ENCODE measurements at places on chromosomes 12 and 14.

- peak; percentile 81 for DNase-seq
Observed at GRCh38 chr12:108788076-108788782, 56.9 kb upstream of the CORO1C start.

- DNase-seq, result peak; percentile 66
Observed at GRCh38 chr14:29926701-29927375, 809 bp downstream of the PRKD1 start.

DNA sequence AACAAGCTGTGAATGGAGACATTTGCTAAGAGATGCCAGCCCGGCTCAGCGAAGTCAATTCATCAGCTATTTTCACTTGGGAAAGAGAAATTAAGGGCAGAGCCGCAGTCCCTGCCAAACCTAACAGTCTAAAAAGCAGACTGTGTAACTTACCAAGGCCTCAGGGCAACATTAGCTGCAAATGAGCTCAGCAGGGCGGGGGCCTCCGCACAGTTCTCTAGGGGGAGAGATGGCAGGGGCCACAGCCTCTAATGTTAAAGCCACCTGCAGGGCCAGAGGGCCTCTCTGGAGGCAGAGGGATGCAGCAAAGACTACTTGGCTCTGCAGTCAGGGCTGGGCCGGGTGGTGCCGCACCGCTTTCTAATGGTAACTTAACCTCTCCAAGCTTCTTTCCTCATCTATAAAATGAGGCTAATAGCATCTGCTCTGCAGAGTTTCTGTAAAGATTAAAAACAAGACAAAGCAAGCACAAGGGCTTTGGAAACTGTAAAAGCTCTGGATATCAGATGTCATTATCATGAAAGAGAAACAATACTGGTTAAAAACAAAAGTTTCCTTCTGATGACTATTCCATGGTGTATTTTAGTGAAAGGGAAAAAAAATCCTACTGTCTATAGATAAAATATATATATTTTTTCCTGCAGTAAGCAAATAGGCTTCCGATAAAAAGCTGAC is 13.4 kb upstream of the GPRC5A start:
- DNase-seq, result no peak

GRCh38 chr12:92908108-92908507 is 21.0 kb downstream of the EEA1 start:
- no peak for DNase-seq

DNA sequence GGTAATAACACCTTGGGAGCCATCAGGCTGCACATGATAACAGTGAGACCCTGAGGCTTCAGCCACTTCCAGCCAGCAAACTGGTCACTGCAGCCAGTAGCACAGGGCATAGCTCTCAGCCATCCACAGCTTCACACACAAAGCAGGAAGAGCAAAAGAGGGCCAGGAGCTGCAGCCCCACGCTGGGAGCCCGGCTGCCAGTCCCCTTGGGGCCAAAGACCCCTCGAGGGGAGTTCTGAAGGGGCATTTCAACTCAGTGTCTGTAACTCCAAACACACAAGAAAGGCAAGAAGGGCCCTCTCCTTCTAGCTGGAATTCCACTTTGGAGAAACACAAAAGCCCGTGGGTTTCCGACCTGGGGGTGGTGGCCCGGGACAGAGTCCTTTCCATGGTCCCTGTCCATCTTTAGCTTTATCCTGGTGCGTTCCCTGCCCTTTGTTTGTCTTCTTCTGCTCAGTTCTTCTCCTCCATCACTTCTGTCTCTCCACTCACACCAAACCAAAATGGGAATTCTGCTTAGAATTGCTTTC is 151.8 kb upstream of the FKBP4 start:
- DNase-seq, result no peak

DNA sequence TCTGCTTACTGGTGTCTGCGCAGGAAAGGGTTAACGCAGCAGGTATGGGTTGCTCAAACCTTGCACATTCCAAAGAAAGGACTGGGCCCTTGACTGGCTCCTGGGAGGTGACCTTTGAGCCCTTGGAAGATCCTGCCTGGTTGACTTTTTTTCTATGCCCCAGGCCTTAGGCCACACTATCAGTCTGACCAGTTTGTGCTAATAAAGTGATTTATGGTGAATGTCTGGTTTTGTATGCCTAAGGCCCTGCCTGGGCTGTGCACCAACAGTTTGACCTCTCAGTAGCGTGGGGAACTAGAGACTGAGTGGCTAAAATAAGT is 61.4 kb upstream of the SCN8A start:
- DNase-seq, result no peak

- no peak for DNase-seq
Observed at GRCh38 chr14:22334627-22335026, 254.4 kb downstream of the DAD1 start.

- no peak for DNase-seq
Observed at GRCh38 chr12:82931349-82932116, 244.8 kb downstream of the TMTC2 start.

DNA sequence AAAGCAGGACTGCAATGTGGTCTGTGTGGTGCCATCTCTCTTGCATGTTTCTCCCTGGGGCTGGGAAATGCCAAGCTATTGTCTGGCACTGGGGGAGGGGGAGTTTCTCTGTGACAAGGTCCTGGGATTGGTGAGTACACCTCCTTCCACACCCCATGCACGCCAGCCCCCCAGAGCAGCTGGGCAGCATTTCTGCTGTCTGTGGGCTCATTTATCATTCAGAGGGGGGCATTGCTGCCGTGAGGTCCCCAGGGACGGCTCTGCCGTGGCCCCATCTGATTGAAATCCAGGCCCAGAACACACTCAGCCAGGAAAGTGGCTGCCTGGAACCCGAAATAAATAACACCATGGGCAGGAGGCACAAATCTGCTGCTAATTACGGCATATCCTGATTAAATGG is 12.6 kb upstream of the FAM222A start:
- DNase-seq, result no peak

DNA sequence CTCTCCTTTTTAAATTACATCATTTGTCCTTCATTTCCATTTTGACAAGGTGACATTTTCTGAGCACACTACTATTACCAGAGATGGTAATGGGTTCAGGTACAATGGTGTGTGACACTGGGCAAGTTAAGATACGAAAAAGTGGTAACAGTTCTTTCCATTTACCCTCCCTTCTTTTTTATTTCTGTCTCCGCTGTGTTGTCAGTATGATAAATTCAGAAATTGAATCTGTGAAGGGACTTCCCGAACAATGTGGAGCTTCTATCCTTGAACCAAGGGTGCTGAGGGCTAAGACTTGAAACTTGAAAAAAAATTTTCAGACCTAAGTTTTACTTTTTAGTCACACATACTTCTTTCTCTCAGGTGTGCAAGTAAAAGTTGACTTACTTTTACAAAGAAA is 103.7 kb downstream of the ERC1 start:
- no peak for DNase-seq

DNA sequence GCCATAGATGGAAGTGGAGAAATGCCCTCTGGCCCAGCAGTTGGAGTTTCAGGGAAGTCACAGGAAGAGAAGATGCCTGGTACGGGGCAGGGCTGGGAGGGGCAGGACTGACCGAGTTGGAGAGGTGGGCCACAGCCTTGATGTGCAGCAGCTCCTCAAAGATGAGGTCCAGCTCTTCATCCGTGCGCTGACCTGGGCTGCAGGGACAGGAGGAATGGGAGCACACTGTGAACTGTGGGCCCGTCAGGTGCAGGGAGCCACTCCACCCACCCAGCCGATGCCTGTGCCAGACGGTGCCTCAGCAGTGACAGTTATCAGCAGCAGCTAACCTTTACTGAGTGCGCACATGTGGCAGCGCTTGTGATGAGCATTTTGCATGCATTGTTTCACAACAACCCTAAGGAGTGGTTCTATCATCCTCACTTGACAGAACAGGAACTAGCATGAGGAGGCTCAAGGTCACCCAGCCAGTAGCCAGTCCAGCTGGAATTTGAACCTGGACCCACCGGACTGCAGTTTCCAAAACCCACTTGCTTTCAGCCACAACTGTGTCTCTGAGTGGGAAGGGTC is 8.4 kb downstream of the RAPGEF3 start:
- no peak for DNase-seq

- no peak for DNase-seq
Observed at GRCh38 chr12:93587611-93588010, 15.1 kb downstream of the SOCS2 start.

- no peak for DNase-seq
Observed at GRCh38 chr12:83666690-83667089, 980.0 kb downstream of the TMTC2 start.

DNA sequence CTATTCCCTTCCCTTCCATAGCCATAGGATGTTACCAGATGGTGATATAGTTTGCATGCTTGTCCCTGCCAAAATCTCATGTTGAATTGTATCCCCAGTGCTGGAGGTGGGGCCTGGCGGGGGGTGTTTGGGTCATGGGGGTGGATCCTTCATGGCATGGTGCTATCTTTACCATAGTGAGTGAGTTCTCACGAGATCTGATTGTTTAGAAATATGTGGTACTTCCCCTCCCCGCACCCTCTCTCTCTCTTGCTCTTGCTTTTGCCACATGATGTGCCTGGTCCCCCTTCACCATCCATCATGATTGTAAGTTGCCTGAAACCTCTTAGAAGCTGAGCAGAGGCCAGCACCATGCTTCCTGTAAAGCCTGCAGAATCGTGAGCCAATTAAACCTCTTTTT is 181.3 kb downstream of the CAND1 start:
- DNase-seq, result no peak

GRCh38 chr14:50447461-50447860 is 50.8 kb upstream of the CDKL1 start:
- no peak for DNase-seq

DNA sequence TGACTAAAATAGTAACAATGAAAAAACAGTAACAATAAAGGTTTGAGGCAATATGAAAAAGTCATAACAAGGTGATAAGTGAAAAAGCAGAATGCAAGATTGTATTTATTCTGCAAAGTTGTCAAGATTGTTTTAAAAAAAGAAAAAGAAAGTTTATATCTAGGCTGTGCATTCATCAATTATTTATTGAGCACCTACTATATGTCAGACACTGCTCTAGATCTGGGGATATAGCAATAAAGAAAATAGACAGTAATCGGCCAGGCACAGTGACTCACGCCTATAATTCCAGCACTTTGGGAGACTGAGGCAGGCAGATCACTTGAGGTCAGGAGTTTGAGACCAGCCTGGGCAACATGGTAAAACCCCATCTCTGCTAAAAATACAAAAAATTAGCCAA is 3.8 kb downstream of the PLA2G1B start:
- no peak for DNase-seq

DNA sequence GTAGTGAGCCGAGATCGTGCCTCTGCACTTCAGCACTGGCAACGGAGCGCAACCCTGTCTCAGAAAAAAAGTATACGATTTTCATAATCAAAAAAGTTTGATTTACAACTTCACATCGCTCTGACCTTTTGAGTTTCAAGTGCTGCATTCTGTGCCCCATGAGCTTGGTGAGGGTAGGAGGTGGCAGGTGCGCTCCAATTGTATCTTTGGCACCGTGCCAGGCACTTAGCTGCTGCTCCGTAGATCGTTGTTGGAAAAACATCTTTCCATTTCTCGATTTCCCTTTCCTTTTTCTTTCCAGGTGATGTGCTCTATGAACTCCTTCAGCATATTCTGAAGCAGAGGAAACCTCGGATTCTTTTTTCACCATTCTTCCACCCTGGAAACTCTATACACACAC is 203.7 kb downstream of the ETV6 start:
- no peak for DNase-seq

DNA sequence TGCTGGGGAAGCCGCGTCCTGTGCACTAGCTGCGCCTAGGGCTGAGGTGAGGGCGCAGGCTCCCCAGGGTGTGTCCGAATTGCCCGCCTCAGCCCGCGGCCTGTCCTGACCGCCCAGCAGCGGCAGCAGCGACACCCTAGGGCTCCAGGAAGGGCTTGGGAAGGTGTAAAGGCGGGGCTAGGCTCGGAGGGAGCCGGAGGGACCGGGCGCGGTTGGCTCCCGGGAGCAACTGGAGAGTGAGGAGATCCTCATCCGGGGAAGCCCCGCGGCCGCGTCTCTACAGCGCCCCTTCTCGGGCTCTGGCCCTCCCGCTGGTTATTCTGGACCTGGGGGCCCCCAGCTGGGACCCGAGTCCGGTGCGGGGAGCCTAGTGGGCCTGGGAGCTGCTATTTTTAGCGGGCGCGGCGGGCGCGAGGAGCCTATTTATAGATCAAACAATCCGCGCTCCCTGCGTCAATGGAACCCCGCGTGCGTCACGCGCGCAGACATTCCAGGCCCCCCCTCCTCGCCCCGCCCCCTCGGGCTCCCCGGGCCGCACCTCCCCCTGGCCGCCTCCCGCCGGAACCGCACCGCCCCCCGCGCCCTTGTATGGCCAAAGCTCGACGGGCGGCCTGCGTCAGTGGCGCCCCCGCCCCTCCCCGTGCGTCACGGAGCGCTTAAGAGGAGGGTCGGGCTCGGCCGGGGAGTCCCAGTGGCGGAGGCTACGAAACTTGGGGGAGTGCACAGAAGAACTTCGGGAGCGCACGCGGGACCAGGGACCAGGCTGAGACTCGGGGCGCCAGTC is at the start of gene NR4A1:
NR4A1 (plus strand) TSS at position 685 of the 784 bp plus-strand sequence. CDS start 2,887 bp downstream, outside the sequence.
- peak; percentile 99 for DNase-seq

GRCh38 chr12:55972042-55972441 is 1.8 kb upstream of the RAB5B start:
- no peak for DNase-seq

DNA sequence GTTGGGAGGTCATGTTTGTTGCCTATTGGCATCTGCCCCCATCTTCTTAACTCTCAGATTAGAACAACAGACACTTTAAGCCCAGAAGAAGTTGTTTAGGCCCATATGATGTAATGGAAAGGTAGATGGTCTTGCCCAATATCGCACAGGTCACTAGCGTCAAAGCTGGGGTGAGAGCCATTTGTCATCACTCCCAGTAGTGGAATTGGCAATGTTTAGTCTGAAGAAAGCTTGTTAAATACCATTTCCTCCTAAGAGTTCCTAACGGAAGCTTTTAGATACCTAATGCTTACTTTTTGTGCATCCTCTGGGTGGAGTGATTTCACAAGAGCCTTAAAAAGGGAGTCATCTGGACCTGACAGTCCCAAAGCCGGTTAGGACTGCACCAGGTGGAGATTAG is 125.4 kb downstream of the DACT1 start:
- no peak for DNase-seq

DNA sequence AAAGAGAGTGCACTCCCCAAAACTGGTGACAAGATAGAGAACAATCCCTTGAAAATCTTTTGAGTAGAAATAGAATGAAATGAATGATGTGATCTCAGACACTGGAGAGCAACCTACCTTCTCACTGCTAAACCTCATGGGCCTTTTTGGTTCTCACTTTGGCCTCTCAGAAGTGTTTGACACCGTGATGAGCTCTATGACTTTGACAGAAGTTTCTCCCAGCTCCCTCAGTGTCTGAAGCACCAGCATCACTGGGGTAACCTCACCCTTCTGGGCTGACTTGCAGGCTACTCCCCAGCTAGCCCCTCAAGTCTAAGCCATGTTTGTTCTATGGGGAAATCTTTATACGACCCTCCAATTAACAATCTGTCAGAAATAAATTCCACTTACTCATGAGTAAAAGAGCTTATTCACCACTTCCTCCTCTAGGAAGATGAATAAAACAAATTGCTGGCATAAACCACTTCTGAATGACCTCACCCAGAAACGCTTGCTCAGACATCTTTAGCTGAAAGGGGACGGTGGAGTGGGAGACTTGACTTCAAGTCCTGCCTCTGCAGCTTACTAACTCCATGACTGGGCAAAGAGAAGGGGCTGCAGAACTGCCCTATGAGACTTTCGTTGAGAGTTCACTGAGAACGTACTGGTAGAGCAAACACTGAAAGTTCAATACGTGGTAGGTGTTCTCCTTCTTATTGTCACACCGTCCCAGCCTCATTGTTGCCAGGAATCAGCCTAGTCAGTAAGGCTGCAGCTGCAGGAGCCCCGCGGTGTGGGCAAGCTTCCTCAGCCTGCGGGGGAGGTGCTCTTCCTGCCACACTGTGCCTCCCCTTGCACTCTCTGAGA is 46.5 kb downstream of the ST8SIA1 start:
- DNase-seq, result no peak
